ENCODE measurements at places on chromosomes 1 and 21. TPM values are rescaled to one million over a fixed set of nuclear protein-coding genes. Genes with fewer than 3 reads are reported as not detected.

DNA sequence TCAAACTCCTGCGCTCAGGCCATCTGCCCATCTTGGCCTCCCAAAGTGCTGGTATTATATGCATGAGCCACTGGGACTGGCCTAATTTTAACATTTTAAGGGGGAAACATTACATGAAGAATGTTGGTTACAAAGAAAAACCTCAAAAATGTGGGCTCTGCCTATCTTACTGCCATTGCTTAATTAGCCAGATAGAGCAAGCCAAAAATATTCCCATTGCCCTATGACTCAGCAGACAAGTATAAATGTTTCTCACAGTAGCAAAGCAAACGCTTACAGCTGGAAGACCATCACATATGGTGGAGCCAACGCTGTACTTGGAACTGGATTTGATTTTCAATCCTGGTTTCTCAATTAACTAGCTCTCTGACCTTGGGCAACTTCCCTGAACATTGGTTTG is 502.0 kb downstream of the SMYD3 start:
- H3K4me3 ChIP-seq, result no peak overlapping the region
- no peak overlapping the region for H3K27ac ChIP-seq
- H3K4me1 ChIP-seq, result peaks cover 10% of the 10 kb centered on the region
- no peak for DNase-seq

DNA sequence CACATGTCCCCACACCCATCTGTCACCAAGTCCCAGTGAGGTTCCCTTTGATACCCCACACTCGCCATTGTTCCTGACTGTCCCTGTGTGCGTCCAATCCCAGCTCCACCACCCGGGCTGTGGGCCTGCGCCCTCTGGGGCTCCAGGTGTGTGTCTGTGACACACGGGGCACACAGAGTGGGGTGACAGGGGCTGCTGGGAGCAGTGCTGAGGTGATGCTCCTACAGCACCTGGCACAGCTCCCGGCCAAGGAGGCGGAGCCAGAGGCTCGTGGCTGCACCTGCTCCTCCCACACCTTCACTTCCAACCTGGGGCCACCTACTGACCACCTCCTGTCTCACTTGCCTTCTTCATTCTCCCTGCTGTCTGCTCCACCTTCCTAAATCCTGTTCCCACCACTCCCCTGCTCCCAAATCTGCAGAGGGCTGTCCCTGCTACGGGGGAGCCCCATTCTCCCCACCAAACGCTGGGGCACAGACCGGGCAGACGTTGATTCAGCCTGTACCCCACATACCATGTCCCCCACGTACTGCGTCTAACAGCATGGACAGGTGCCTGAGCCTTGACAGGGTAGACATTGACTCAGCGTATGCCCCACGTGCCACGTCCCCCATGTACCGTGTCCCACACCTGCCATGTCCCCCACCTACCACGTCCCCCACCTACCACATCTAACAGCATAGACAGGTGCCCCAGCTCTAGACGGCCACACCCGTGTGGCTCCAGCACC is 16.4 kb downstream of the WDR4 start:
- H3K36me3 ChIP-seq, result peaks cover 17% of the 10 kb centered on the region
- H3K4me3 ChIP-seq, result no peak overlapping the region
- DNase-seq, result no peak
- peaks cover 17% of the 10 kb centered on the region for H3K4me1 ChIP-seq

GRCh38 chr1:178607718-178608408 is 95.0 kb downstream of the TEX35 start:
- DNase-seq, result no peak
- H3K36me3 ChIP-seq, result no peaks in the 10 kb centered on the region

RPTN gene
- total RNA-seq, result not detected
